ENCODE measurements at places on chromosomes 5 and 9. TPM values are rescaled to one million over a fixed set of nuclear protein-coding genes. Genes with fewer than 3 reads are reported as not detected.

DNA sequence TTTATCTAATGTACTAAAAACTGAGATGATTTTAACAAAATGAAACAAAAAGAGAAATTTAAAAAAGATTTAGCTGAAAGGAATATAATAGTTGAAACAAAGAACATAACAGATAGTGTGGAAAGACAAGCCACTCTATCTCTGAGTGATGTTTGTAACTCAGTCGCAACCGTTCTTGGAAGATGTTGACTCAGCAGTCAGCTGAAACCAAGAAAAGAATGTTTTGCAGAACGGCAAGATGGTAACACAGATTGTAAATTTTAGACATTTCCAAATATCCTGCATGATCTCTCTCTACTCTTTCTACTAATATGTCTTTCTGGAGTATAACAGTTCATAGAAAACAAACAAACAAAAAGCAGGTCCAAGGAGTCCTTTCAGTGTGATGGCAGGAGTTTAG, 746.1 kb upstream of the CDH6 start:
- DNase-seq = no peak

- DNase-seq = peak; percentile 22
These were observed 159.8 kb upstream of the KLF9 start for GRCh38 chr9:70574151-70574837.

- DNase-seq = peak; percentile 26
These were observed 8.9 kb upstream of the FBXO38 start for GRCh38 chr5:148374690-148375360.

DNA sequence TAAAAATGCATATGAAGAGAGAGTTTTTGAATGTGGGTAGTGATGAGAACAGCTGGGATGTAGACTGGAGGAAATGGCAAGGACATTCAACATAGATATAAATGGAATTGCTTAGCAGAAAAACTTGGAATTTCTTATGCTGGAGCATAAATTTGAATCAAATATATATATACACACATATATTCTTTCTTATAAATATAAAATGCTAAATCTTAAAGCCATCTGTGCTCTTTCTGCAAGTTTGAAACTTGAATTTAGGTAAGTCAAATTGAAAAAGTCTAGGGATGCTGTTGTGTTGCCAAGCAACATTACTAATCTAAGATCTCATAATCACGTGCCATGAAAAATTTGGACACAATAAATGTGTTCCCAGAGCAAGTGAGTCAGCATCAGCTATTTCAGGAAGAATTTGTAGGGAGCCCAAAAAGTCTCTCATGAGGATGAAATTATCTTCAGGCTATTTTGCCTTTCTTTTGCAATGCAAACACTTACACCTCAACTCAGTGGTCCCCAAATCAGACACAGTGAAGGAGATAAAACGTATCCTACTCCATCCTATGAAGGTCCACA, 58.4 kb upstream of the ALDH1A1 start:
- no peak for DNase-seq

DNA sequence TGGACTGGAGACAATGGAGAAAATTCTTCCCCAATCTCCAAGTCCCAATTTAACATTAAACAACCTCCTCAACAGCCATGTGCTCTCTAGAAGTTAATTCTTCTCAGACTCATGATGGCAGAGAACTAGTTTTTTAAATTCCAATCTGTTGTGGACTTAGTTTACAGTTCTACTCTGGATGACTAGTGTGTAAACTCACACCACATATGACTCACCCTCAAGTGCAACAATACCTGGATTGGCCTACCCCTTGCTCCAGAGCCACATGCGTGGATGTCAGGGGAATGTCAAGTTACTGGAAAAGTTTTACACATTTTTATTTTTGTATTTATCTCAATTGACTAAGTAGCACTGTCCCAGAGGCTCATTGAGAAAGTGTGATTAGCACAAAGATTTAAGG, 136.0 kb upstream of the EFNA5 start:
- peak; percentile 25 for DNase-seq

GRCh38 chr5:170639221-170639925, 135.6 kb downstream of the KCNIP1 start:
- no peak for DNase-seq

- DNase-seq = no peak
These were observed 102.4 kb upstream of the SMC2 start for GRCh38 chr9:103991698-103992097.

GRCh38 chr9:94913550-94913949, 187.1 kb downstream of the AOPEP start:
- DNase-seq = no peak

GRCh38 chr5:176414704-176415103, 1.6 kb downstream of the CLTB start:
- no peak for DNase-seq

DNA sequence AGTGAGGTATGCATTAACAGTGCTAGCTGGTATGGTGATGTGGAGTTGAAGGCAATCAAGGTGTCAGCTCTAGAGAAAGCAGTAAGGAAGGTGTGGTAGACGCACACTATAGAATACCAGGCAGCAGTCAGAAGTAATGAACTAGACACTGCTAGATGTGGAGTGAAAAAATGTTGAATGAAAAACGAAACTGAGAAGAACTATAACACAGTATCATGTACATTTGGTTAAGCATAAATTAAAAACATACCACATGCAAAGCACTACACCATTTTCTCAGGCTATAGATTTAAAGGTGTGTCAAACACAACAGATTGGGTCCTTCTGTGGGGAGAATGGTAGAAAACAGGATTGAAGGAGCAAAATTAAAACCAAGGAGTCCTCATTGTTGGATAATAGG, 15.4 kb downstream of the ZNF622 start:
- no peak for DNase-seq

DNA sequence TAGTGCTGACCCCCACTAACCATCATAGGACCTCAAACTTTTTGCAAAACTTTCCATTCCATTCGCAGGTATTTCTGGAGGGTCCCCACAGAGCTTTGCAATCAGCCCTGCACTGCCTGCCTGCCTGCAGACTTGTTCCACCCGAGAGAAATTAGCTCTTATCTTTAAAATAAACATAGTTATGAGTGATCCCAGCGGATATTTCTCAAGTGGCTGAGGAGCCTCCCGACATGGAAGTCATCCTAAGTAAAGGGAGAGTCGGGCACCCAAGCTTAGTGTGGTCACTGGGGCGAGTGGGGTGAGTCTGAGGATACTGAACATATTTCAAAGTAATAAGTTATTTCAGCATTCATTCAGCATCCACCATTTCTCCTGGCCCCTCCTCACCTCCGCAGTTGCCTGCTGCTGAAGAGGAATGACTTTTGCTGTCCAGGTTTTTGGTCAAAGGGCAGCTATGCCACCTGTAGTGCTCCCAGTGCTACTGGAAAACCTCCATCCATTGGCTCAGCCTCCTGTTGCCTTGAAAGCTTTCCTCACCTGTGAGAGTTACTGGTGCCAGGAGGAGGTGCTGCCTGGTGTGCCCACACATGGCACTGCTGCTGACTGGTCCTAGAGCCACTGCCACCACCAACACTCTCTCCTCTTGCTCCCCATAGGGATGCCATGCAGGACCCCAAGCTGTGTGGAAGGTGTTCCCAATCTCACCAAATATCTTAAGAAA, 89.7 kb upstream of the PCSK1 start:
- no peak for DNase-seq

GRCh38 chr5:65663804-65664521, 39.1 kb downstream of the SHLD3 start:
- DNase-seq = no peak

DNA sequence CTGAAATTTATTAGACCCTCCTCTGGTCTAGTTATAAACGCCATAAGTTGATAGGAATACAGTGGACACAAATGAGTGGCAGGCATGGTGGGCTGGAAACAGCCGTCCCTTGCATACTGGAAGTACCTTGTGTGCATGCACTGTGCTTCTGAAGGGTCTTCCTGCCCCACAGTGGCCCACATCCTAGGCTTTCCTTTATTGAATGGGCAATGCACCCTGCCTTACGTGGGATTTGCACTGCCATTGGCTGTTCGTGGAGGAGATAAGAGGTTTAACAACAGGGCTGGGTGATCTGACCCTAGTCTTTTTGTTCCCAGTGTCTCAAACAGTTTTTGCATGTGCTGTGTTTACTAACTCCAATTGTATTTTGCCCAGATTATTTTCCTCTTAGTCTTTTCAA, 480.8 kb downstream of the GADD45G start:
- DNase-seq = no peak

DNA sequence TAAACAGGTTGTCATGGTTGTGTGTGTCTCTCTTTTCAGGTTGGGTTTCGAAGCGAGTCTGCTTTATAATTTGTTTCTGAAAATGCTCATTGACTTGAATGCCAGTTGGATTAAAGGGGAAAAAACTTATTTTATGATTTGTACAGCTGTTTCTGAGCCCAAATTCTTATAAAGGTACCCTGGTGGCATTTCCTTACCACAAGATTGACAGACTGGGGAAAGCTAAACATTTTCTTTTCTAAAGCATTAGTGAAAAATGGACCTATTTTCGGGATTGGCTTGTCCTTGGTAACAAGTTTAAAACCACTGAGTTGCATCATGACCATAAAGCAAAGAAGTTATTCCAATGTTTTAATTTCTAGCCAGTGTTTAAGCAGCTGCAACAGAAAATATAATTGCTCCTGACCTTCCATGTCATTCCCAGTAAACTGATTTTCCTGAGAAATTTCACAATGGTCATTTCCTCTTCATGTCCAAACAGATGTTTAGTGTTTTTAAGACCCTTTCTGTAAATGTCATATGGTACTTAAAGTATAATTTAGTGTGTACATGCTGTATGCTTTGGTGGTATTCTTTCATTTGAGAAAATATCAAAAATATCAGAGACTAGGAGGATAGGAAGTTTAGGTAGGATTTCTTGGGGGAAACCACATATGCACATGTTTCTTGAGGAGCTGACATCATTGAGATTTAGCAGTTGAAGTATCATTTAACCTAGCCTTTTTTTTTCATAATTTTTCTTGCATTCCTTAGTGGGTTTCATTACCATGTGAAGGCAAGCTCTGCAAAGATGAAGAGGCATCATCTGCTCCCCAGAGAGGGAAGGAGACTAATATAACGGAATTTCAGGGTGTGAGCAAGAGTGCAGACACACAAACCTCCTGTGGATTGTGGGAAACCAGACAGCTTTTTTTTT, 667.1 kb upstream of the RGMB start:
- DNase-seq = no peak

DNA sequence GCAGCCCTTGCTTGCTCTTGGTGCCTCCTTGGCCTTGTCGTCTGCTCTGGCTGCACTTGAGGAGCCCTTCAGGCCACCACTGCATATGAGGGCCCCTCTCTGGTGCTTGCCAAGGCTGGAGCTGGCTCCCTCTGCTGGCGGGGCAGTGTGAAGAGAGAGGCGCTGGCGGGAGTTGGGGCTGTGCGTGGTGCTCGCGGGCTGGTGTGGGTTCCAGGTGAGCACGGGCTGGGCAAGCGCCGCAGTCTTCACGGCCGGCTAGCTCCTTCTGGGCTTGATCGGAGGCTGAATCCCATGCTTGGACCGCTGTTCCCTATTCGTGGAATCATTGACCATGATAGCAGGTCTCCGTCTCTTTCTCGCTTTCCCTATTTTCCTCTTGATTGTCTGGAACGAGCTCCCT, 56.5 kb downstream of the XRCC4 start:
- DNase-seq = no peak

- no peak for DNase-seq
These were observed 4.4 kb upstream of the SLC25A51 start for GRCh38 chr9:37908283-37908682.

DNA sequence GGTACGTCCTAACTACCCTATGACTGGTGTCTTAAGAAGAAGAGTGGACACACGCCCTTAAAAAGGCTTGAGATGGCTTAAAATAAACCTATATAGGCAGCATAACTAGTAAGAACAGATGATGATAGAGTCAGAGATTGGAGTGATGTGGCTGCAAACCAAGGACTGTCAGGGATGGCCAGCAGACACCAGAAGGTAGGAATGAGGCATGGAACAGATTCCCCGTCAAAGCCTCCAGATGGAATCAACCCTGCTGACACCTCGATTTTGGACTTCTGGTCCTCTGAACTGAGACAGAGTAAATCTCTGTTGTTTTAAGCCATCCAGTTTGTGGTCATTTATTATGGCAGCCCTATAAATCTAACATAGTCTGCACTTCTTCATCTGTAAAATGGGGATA, 7.4 kb downstream of the TMOD1 start:
- DNase-seq = no peak

- DNase-seq = no peak
These were observed 32.6 kb downstream of the CNTFR start for GRCh38 chr9:34556949-34557348.

GRCh38 chr5:5363045-5363444, 59.4 kb upstream of the ICE1 start:
- no peak for DNase-seq

Gene FRMD3
- 3.6 TPM for total RNA-seq

Gene NDFIP1
- 80.0 TPM for total RNA-seq

Gene CDH6
- total RNA-seq = 75.9 TPM

Gene FBP2
- total RNA-seq = not detected

Gene ZFP37
- total RNA-seq = 2.8 TPM

Gene LPAR1
- total RNA-seq = 16.7 TPM

Gene DPP7
- 199 TPM for total RNA-seq

Gene ACOT12
- total RNA-seq = 0.75 TPM

Gene ADAMTSL2
- 14.0 TPM for total RNA-seq

Gene INSL4
- total RNA-seq = not detected

Gene SLC45A2
- 0.66 TPM for total RNA-seq

Gene HTR4
- total RNA-seq = 3.8 TPM

Gene KCNN2
- total RNA-seq = 0.17 TPM

Data from mucosa of gallbladder (tissue), 1 donor.